NCI-H1092 (cell line): ENCODE measurements at places on chromosomes 6 and 20.

DNA sequence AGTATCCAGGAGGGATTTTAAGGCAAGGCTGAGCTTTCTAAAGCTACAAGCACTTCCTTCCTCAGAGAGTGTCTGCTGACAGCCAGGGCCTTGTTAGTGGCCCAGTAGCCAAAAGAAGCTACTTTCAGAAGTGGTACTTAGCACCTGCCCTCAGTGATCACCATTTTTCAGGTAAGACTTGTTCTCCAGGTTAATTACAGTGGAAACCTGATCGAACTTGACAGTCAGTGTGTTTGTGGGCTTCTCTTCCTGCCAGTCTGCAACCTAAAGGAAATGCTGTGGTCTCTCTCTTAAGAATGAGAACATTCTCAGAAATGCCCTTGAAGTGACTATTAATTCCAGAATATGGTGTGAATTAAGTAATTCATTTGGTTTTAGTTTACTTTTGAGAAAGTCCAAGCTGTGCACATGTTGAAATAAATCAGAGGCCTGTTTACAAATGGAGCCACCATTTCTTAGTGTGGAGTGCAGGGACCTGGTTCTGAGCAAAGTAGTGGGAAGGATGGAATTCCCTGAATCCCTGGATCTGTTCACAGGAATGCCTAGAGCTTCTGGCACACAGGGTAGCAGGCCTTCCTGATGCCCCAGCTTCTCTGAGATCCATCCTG is 185.3 kb upstream of the AGPAT4 start:
- DNase-seq: no peak

DNA sequence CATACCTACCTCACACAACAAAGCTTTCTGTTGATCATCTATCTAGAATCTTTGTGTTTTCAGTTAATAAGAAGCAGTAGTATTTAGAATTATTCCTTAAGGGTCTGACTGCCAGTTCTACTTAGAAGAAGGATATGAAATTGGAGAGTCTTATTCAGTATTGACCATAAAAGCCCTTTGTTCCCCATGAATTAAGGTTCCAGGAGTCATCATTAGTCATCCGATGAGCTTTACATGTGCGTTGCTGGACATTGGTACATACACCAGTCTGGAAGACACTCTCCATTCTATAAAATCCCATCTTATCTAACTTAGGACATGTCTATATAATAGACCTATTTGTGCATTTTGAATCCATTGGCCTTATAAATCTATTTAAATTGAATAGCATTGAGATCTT is 34.4 kb upstream of the RNF217 start:
- DNase-seq: no peak

DNA sequence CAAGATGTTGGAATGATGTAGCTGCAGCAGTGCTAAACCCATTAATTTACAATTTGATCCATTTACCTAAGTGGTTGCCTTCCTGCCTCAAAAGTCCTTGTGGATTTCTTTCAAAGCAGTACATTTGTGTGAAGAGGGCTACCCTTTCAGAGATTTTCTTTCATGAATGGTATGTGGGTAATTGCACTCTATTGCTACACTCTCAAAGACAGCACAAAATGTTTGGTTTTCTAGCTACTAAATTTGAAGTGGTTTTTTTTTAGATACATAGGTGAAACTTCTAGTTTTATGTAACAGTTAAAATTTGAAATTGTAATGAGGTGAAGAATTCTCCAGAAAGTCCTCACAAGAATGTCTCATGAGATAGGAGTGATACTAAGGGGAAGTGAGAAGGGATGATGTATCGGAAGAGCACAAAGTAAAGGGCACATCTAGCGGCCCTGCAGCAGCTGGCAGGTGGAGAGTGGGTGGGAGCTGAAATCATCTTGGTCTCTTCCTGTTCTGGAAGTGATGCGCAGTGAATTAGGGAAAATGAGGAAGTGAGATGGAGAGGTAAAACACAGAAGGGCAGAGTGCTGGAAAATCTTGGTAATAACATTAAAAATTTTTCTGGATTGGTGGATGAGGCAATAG is 236.8 kb upstream of the MAN1A1 start:
- DNase-seq: no peak

DNA sequence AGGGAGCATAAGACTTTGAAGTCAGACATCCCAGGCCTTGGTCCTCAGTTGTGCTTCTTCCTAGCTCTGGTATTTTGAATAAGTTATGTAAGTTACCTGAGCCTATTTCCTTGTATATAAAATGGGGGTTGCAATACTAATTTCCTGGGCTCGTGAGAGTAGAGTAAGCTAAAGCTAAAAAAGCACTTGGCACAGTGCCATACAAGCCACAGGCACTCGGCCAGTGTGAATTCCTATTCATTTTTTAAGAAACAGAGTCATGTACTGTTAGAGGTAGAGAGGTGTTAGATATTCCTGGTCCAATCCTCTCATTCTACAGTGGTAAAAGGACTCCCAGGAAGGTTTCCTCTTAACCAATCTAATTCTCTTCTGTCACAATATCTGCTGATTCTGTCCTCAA is 79.6 kb upstream of the EPB41L1 start:
- DNase-seq: no peak

- no peak for DNase-seq
Measured at GRCh38 chr6:41224800-41225199, 3.3 kb upstream of the TREML4 start.

DNA sequence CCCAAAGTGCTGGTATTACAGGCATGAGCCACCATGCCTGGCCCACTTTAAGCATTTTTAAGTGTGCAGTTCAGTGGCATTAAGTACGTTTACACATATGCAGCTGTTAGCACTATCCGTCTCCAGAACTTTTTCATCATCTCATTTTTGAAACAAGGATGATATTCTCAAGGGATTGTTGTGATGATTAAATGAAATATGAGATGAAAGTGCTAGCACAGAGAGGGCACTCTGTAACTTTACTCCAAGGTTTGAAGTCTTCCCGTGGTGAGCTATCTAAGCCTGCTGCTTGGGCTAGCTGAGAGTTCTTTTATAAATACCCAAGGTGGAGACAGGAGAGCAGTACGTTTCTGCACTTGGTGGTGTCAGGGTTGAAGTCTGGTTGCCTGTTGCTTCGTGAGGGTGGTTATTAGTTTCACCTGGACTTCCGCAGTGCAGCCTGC is 6.6 kb downstream of the TM9SF4 start:
- DNase-seq: no peak

DNA sequence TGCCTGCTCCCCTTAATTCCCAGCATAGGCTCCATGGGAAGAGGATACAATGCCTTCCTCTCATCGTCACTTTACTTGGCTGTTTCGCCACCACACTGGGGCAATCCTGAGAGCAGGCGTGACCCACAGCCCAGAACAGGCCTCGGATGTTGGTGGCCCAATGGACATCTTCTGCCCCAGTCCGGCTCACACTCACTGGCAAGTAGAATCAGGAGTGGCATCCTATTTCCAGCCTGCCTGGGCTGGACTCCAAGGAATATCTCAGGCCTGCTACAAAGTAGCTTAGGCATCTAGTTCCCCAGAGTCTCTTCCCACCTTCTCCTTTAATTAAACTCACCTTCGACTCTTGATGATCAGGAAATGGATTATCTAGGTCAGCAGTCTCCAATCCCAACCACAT is 110.5 kb downstream of the LRFN2 start:
- no peak for DNase-seq

DNA sequence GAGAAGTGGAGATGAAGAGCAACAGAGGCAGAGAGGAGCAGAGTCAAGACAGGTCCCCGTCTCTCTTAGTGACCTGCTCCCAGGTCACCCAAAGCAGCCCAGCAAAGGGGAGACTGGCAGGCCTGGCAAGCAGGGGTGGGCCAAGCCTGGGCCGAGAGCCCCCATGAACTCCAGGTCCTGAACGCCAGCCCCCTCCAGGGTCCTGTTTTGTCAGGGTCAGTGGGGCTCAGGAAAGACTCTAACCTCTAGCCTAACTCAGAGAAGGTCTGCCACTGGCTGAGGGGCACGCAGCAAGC is 1.2 kb downstream of the NECAB3 start:
- no peak for DNase-seq

- DNase-seq: no peak
Measured at GRCh38 chr6:166343150-166343487, 774 bp upstream of the SFT2D1 start.

DNA sequence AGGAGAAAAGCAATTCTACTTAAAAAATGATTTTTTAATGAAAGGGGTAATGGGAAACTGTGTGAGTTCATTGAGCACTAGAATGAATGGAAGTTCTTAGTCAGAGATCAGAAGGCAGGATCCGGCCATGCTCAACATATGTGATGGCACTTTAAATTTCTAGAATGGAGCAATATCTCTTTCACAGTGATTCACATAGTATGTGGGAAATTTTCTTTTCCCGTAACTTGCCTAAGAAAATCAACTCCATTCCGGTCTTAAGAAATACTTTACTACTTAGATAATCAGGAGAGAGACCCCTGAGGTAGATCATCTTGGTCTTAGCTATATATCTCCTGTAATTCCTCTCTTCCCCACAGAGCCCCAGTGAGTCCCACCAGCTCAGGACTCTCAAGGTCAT is 131.8 kb downstream of the SCML4 start:
- no peak for DNase-seq

- no peak for DNase-seq
Measured at GRCh38 chr6:33896391-33897188, 92.8 kb upstream of the MLN start.

DNA sequence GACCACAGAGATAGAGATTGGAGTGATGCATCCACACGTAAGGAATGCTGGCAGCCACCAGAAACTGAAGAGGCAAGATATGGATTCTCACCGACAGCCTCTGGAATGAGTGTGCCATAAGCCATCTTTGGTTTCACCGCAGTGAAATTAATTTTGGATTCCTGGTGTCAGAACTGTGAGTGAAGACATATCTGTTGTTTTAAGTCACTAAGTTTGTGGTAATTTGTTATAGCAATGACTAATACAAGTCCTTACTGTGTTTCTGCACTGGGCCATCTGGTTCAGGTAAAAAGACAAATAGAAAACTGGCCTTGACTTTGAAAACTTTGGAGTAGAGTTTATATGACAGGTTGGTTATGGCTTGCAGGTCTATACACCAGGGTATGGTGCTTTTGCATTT is 261.9 kb downstream of the PHF3 start:
- no peak for DNase-seq

- DNase-seq: no peak
Measured at GRCh38 chr6:69489970-69490369, 306.8 kb downstream of the LMBRD1 start.

- no peak for DNase-seq
Measured at GRCh38 chr6:158766621-158767455, 52.3 kb downstream of the EZR start.

DNA sequence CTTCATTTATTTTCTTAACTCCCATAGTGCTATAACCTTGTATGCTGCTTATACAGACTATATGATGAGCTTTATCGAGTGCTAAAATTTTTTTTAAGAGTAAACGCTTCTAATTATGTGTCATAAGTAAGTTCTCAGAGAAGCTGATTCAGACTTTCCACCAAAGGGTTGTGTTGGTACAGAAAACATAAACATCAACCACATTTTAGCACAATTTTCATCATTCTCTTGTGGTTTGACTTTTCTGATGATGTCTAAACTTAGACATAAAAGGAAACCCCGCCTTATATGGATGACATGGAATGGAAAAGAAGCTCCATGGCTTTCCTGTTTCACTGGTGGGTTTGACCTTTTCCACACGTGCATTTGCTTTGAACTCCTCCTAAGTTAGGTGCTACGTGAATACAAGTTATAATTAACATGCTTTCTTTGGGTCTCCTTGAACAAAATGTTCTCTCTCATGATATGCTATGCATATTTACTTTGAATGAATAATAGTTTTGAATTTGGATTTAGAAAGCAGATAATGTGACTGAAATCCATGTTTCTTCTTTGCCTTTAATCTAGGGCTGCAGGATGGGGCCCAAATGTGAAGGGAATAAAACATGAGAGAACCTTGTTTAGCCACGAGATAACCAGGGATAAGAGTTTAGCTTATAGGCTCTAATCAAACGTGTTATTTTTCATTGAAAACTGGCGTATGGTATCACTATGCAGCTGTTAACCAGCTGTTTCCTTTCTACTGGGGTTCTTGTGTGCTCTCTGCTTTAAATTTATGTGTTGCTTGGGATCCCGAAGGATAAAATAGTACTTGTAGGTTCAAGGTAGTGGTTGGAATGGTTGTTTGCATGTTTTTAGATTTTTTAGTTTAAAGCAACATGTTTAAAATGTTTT is 127.1 kb upstream of the AHI1 start:
- DNase-seq: no peak

DNA sequence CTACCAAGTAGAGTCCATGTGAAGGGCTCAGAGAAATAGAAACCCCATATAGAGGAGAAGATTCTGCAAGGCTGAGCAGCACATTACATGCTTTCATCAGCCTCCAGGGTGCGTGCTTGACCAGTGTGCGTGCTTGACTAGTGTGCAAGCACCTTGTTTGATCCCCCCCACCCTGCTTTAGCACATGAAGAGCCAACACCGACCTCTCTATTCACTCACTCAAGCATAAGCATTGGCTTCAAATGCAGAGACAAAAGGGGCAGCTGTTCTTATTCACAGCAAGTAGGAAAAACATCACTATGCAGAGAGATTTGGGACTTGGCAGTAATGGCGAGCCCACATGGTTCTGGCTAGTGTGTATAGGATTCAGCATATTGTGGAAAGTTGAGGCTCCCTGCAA is 278.7 kb upstream of the RNF217 start:
- peak; percentile 11 for DNase-seq

DNA sequence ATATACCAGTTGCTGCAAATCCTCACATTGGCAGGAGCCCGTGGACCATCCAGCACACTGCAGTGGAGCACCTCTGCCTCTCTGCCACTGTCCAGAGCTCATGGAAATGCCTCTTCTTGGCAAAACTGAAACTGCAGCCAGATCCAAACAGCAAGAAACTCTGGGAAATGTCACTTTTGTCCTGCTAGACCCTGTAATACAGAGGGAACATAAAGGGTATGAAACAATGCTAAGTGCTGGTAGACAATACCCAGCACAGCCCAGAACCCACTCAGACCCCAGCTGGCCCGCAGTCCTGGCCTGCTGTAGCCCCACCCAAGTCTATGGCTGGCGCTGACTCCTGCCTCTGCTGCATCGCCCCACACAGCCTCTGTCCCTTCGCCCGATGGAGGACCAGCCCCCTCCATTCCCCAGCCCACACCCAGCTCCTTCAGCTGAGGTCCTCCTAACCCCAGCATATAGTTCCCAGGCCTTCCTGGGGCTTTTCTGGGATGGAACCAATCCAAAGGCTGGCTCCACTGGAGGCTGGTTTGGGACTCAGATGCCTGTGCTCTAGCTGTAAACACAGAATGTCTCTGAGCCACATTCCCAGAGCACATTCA is 242.5 kb downstream of the LRFN2 start:
- DNase-seq: no peak

DNA sequence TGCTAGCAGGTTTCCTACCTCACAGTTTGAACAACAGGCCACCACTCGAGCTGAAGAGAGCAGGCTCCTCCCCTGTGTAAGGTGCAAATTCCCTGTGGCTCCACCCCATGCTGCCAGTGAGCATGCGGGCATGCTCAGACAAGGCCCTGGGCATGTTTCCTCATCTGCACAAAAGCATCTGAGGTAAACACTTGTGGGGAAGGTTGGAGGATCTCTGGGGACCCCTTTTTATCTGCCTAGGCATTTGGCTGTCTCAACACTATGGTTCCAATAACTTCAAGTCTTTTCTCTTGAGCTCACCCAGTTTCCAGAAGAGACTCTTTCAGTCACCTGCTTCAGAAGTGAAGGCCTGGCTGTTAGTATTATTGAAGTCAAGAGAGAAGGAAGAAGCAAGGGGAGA is 9.4 kb downstream of the C6orf58 start:
- DNase-seq: no peak

- no peak for DNase-seq
Measured at GRCh38 chr6:65064844-65065243, 642.2 kb downstream of the EYS start.

GRCh38 chr6:39792540-39793450 is 619 bp downstream of the DAAM2 start:
- no peak for DNase-seq
